ENCODE measurements at places on chromosomes 1 and 21.

GRCh38 chr1:91799159-91799558 is 86.8 kb downstream of the TGFBR3 start:
- no peaks in the 10 kb centered on the region for H3K36me3 ChIP-seq
- DNase-seq, result no peak
- peaks cover 5% of the 10 kb centered on the region for H3K4me1 ChIP-seq

GRCh38 chr1:113657126-113657525 is 102.2 kb downstream of the PHTF1 start:
- H3K27me3 ChIP-seq, result no peaks in the 10 kb centered on the region
- H3K27ac ChIP-seq, result no peak overlapping the region
- H3K4me1 ChIP-seq, result no peaks in the 10 kb centered on the region
- peaks cover 2% of the 10 kb centered on the region for H3K36me3 ChIP-seq
- no peak overlapping the region for H3K4me3 ChIP-seq
- DNase-seq, result no peak

DNA sequence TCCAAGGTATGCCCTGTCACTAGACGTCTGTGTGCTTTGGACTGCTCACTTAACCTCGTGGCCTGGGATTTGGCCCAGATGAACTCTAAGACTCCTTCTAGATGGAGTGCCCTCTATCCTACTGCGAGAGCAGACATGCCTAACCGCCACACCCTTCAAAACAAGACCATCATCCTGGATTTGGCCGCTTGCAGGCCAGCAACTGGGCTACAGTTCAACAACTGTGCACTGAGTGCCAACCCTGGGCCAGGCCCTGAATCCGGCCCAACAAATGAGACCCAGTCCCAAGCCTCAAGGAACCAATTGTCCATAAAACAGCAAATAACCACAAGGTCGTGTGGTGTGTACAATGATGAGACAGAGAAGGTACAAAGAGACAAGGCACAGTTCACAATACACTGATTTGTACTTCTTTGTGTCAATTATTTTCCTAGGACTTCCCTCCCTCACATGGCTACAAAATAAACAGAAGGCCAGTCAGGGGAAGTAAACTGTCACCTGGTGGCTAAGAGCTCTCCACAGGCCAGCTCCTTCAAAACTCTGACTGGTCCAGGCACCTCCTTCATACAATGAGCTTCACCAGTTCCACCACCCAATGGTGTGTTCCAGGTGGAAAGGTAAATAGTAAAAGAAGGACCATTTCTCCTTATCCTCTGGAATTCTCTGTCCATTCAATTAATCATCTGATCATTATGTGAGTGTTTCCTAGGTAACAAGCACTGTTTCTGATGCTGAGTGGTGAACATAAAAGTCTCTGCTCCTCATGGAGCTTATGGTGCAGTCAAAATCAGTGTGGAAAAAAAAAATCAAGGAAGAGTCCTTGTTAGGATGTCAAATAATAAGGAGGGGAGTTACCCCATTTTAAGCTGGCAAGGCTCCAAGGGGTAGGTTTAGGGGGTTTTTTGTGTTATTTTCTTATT is 60.4 kb downstream of the CAPZB start:
- H3K27me3 ChIP-seq, result no peaks in the 10 kb centered on the region
- H3K4me1 ChIP-seq, result peaks cover 52% of the 10 kb centered on the region
- peaks cover 2% of the 10 kb centered on the region for H3K36me3 ChIP-seq

GRCh38 chr1:59379371-59379728 is 82.5 kb downstream of the FGGY start:
- no peaks in the 10 kb centered on the region for H3K27me3 ChIP-seq
- no peak overlapping the region for H3K27ac ChIP-seq
- peaks cover 7% of the 10 kb centered on the region for H3K4me1 ChIP-seq
- DNase-seq, result no peak
- peaks cover 40% of the 10 kb centered on the region for H3K36me3 ChIP-seq

GRCh38 chr21:27536319-27536718 is 569.4 kb upstream of the ADAMTS5 start:
- no peaks in the 10 kb centered on the region for H3K4me1 ChIP-seq
- H3K4me3 ChIP-seq, result no peak overlapping the region
- no peaks in the 10 kb centered on the region for H3K27me3 ChIP-seq
- DNase-seq, result no peak
- no peak overlapping the region for H3K27ac ChIP-seq

GRCh38 chr1:110540891-110541685 is 22.1 kb upstream of the KCNA10 start:
- peaks cover 8% of the 10 kb centered on the region for H3K27me3 ChIP-seq
- no peak overlapping the region for H3K4me3 ChIP-seq
- no peaks in the 10 kb centered on the region for H3K4me1 ChIP-seq
- no peak for DNase-seq
- no peaks in the 10 kb centered on the region for H3K36me3 ChIP-seq

DNA sequence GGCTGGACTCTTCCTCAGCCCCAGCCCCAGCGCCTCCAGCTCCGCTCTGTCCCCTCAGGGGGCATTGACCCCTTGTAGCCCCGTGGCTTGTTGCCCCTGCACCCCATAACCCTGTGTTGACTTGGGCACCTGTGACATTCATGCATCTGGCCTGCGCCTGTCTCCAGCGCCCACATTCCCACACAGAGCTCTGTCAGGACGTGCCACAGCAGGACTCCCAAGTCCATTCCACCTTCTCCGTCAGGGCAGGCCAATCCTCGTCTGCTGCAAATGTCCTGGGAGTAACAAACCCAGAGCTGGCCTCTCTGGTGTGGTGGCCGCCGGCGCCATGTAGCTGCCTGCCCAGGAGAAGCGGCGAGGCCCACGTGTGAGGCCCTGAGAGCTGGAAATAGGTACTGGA is 60.6 kb downstream of the AGPAT3 start:
- no peaks in the 10 kb centered on the region for H3K27me3 ChIP-seq
- H3K4me1 ChIP-seq, result peaks cover 15% of the 10 kb centered on the region
- no peak for DNase-seq
- no peak overlapping the region for H3K4me3 ChIP-seq
- H3K27ac ChIP-seq, result no peak overlapping the region

GRCh38 chr1:208423526-208423925 is 179.3 kb upstream of the PLXNA2 start:
- no peaks in the 10 kb centered on the region for H3K36me3 ChIP-seq
- DNase-seq, result no peak
- H3K4me3 ChIP-seq, result no peak overlapping the region
- H3K27ac ChIP-seq, result no peak overlapping the region
